Activated CD8-positive, alpha-beta memory T cell treated with anti-CD3 and anti-CD28 coated beads for 4 hours (primary cell): ENCODE measurements at places on chromosomes 3 and 15.

GRCh38 chr3:98732286-98733052 is 30.7 kb upstream of the ST3GAL6 start:
- DNase-seq, result no peak

- DNase-seq, result no peak
Observed at GRCh38 chr3:171480526-171480925, 20.3 kb upstream of the TNIK start.

DNA sequence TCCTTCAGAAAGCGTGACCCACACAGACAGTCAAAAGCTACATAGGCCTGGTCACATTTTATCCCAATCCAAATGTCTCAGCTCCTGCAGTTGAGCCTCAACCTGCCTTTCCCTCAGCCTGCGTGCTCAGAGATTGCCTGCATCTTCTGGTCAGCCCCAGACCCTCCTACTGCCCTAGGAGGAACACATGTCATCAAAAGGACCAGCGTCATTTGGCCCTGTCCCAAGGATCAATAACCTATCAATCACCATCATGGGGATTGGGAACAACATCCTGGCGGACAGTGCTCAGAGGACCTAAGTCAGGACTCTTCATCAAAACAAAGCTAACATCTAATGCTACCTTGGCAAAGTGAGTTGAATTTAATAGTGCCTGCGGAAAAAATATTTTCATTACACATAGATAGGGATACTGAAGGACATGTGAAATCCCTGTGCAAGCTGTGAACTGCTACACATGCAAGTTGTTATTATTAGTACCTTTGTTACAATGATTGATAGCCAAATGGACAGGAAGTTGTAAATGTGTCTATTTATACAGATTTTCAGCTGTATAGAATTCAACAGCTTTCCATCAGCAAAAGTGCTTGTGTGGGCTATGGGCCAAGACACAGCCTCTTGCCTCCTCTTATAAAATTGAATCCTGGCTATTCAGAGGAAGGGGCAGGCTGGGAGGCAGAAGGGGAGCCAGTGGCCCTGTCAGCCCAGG is 47.7 kb downstream of the UMPS start:
- no peak for DNase-seq

GRCh38 chr15:83102346-83102745 is 5.1 kb upstream of the TM6SF1 start:
- no peak for DNase-seq

DNA sequence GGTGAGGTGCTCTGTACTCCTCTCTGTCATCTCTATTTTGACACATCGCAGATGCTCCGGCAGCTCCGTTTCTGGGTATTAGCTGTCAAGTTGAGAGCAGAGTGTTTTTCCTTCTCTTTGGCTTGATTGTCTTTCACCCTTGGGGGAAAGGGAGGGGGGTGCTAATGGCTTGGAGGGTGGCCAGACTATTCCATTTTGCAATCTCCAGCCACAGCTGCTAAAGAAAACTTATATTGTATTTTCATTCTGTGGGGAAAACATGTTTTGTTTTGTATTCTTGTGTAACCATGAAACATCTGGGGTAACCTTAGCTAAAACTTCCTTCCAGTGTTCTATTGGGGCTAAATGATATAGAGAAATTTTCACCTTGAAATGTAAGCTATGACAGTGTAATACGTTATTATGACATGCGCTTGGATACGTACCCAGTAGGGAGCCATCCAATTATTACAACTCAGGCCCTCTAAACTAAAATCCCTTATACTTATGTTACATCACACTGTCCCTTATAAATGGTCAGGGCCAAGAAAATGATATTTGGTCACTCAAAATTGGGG is 14.0 kb upstream of the LARP6 start:
- DNase-seq, result no peak
